ENCODE measurements at places on chromosomes 12 and 14.

GRCh38 chr12:28021704-28022103, 49.2 kb upstream of the PTHLH start:
- no peak for DNase-seq

DNA sequence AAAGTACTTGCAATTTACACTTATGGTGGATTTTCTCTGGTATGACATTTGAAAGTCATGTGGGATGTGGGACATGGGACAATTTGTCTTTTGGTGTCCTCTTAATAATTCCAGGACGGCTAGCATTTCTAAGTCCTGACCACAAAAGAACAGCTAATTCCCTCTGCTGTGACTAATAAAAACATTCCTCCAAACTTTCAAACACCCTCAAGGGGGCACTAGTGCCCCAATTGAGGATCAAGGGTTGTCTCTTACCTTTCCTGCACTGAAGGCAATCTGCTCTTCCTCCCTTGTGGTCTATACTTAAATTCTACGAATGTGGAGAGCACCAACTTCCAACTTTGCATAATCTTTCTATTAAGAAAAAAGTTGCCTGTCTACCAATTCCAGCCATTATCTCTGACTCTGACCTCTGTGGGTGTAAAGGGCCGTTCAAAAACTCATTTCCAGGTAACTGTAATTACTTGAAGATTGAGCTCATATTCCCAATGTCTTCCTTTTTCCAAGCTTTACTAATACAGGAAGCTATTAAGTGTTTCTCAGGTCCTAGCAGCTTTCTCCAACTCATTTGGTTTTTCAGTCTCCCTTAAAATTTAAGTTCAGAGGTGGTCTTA, 210.2 kb downstream of the PTPRO start:
- peak; percentile 43 for DNase-seq

DNA sequence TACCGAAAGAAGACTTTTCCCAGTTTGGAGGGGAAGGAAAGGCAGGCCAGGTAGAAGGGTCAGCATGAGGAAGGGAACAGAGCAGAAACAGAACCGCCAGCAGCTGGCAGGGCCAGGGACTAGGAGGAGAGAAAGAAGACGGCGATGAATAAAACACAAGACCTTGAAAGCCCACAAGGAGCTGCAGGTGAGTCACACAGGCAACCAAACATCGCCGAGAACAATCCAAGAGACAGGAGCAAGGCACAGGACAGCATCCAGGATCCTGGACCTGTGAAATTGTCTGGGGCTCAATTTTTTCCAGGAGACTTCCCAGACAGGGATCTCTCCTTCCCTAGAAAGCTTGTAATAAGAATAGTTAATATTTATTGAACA, 47.3 kb downstream of the NUAK1 start:
- DNase-seq: no peak

DNA sequence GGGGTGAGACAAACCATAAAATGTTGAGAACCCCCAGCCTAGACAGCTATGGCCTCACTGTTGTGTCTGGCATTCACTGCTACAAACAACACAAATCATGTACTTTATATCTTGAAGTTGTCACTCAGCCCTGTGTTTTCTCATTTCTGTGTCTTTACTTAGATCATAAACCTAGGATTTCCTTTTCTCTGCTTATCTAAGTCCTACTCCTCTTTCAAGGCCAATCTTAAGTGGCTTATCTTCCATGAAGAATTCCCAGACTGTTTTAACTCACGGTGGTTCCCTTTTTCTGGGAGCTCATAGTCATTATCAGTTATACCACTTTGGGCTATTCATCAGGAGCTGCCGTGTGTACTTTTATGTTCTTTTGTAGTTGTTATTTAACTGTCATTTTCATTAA, 42.1 kb downstream of the FLRT2 start:
- no peak for DNase-seq

GRCh38 chr14:24741871-24742270, 107.9 kb upstream of the GZMB start:
- DNase-seq: no peak

DNA sequence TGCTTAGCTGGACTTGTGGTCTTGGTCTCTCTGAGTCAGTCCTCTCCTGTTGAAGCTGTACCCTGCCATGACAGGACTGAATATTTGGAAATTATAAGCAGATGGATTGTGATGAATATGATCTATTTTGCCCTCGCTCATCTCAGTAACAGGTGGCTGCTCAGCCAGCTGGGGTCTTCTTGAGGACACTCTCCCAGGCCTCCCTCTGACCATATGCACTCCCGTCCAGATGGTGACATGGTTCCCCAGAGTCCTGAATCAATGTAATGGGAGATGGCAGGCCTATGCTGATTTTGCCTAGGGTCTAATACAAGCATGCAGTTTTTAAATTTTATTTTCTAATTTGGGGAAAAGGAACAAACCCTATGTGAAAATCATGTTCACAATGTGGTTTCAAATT, 63.1 kb upstream of the TRHDE start:
- no peak for DNase-seq

DNA sequence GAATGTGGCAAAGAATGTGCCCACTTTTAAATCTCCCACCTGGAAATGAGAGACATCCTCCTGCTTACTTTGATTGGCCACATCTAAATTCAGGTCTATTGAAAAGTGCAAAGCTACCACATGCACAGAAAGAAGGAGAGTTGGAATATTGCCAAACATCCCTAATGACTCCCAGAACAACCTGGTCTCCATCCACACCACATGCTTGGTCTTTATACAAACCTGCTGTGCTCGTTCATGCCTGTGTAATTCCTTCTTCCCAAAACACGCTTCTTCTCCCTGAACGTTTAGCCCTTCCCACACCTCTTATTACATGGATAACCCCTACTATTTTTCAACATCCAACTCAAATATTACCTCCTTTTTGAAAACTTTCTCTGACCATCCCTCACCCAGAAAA, 66.2 kb upstream of the BCL2L14 start:
- DNase-seq: no peak

DNA sequence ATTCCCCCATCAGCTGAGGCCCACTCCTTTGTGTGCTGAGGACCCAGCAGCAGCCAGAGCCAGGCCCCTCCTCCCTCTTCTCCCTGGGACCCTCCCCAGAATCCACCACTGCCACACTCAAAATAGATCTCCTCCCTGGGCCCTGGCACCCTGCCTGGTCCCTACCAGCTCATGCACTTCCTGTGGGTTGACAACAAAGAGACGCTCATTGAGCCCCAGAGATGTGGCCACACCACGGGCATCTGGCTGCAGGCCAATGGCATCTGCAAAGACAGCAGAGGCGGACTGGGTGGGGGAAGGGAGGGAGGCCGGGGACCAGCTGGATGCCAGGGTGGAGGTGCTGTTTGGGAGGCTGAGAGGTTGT, 16.0 kb upstream of the ENDOU start:
- DNase-seq: no peak

All from retinal pigment epithelial cell (primary cell).